T-helper 17 cell (primary cell): ENCODE measurements at places on chromosomes 5 and 9. TPM values are rescaled to one million over a fixed set of nuclear protein-coding genes. Genes with fewer than 3 reads are reported as not detected.
A peak's percentile ranks its signal among the peaks of the same experiment; 100 is the strongest.

DNA sequence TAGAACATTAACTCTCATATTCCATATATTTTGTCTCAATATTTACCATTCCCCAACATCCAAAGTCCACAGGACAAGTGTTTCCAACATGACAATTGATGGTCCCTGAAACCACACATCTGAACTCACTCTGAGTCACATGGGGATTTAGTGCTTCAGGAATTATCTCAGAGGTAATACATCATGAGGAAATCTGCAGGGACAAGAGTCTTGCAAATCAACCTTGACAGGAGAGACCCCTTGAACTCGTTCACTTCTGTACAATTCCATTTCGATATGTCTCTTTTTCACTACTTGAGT lies 119.7 kb upstream of the ABCA1 start:
- H3K27me3 ChIP-seq, result no peaks in the 10 kb centered on the region
- peaks cover 19% of the 10 kb centered on the region for H3K4me1 ChIP-seq
- no peak for DNase-seq
- peak overlapping the region; percentile 6 for H3K27ac ChIP-seq

SMIM23 gene
- total RNA-seq, result not detected

LCNL1 gene
- 0.96 TPM for total RNA-seq

FAM81B gene
- not detected for total RNA-seq

GRCh38 chr5:766666-767431 lies 17.7 kb downstream of the ZDHHC11B start:
- no peak overlapping the region for H3K27ac ChIP-seq
- H3K27me3 ChIP-seq, result no peaks in the 10 kb centered on the region
- DNase-seq, result no peak
- no peaks in the 10 kb centered on the region for H3K36me3 ChIP-seq
- peaks cover 2% of the 10 kb centered on the region for H3K4me1 ChIP-seq
- H3K4me3 ChIP-seq, result no peak overlapping the region

DNA sequence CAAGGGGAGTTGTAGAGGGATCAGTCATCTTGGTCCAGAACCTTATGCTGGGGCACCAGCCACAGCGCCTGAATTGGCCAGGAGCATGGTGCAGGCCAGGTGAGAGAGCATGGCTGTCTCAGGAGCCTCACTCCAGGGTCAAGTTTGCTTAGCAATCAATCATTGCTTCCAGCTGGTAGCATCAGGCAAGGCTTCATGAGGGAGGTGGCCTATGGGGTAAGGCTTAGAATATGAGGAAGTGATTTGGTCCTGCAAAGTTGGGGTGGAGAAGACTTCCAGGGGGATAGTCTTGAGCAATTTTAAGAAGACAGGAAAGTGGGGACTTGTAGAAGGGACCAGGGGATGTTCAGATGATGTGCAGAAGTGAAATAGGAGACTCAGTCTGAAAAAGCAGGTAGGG lies 53.9 kb upstream of the PITX1 start:
- no peaks in the 10 kb centered on the region for H3K4me1 ChIP-seq
- no peak overlapping the region for H3K27ac ChIP-seq
- H3K36me3 ChIP-seq, result peaks cover 3% of the 10 kb centered on the region
- H3K4me3 ChIP-seq, result no peak overlapping the region
- DNase-seq, result no peak
- peaks cover 21% of the 10 kb centered on the region for H3K27me3 ChIP-seq

- peaks cover 8% of the 10 kb centered on the region for H3K4me1 ChIP-seq
- peaks cover 5% of the 10 kb centered on the region for H3K36me3 ChIP-seq
- peak overlapping the region; percentile 82 for H3K4me3 ChIP-seq
- no peak for DNase-seq
Observed at GRCh38 chr9:131097948-131098278, 1.6 kb downstream of the AIF1L start.
